ENCODE measurements at places on chromosomes 6 and 20. TPM values are rescaled to one million over a fixed set of nuclear protein-coding genes. Genes with fewer than 3 reads are reported as not detected.
A peak's percentile ranks its signal among the peaks of the same experiment; 100 is the strongest.

GRCh38 chr6:16421462-16421960, 183.1 kb downstream of the GMPR start:
- H3K27ac ChIP-seq = no peak overlapping the region
- H3K27me3 ChIP-seq = peaks cover 32% of the 10 kb centered on the region
- H3K36me3 ChIP-seq = no peaks in the 10 kb centered on the region
- H3K4me3 ChIP-seq = no peak overlapping the region
- H3K4me1 ChIP-seq = no peaks in the 10 kb centered on the region
- DNase-seq = no peak

GRCh38 chr6:3368685-3369084, 88.2 kb downstream of the SLC22A23 start:
- no peak overlapping the region for H3K4me3 ChIP-seq
- no peak overlapping the region for H3K27ac ChIP-seq
- H3K27me3 ChIP-seq = no peaks in the 10 kb centered on the region
- H3K4me1 ChIP-seq = peaks cover 6% of the 10 kb centered on the region
- DNase-seq = no peak

GRCh38 chr6:154448448-154449096, 61.9 kb downstream of the CNKSR3 start:
- no peaks in the 10 kb centered on the region for H3K27me3 ChIP-seq
- H3K4me1 ChIP-seq = peaks cover 5% of the 10 kb centered on the region
- H3K27ac ChIP-seq = no peak overlapping the region
- no peak overlapping the region for H3K4me3 ChIP-seq

- H3K4me3 ChIP-seq = no peak overlapping the region
- H3K4me1 ChIP-seq = no peaks in the 10 kb centered on the region
- no peaks in the 10 kb centered on the region for H3K27me3 ChIP-seq
- peaks cover 38% of the 10 kb centered on the region for H3K36me3 ChIP-seq
- no peak overlapping the region for H3K27ac ChIP-seq
Measured at GRCh38 chr20:24981282-24981681, 11.3 kb downstream of the APMAP start.

DNA sequence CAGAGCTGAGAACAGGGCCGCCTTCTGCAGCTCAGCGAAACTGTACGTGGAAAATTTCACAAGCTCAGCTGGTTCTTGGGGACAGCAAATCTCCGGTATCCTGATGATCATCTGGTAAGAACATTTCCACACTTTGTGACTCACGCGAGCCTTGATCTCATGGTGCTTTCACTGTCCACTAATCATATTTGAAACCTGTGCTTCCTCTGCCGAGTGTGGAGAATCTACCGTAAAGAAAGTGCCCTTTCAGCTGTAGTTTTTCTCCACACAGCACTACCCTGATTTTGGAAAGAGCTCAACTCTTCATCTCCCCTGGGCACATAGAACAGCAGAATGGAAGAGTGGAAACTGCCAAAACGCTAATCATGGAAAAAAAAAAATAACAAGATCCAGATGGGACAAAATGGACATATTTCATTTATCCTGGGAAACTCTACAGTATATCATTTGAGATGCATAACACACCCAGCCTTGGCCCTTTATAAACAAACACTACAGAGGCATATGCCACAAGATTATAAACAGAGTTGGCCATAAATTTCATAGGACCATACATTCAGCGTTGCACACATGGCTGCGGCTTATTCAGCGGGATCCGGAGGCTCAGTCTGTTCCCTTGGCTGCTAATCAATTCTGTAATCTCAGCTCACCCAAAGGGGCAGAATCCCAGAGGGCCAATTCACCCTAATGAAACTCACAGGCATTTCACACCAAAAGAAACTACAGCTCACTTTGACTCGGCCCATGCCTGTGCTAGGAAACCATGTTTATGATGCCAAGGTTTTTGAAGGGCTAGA, 434.5 kb downstream of the HDGFL1 start:
- H3K27ac ChIP-seq = no peak overlapping the region
- no peaks in the 10 kb centered on the region for H3K27me3 ChIP-seq
- no peaks in the 10 kb centered on the region for H3K4me1 ChIP-seq
- no peak for DNase-seq
- H3K4me3 ChIP-seq = no peak overlapping the region

DNA sequence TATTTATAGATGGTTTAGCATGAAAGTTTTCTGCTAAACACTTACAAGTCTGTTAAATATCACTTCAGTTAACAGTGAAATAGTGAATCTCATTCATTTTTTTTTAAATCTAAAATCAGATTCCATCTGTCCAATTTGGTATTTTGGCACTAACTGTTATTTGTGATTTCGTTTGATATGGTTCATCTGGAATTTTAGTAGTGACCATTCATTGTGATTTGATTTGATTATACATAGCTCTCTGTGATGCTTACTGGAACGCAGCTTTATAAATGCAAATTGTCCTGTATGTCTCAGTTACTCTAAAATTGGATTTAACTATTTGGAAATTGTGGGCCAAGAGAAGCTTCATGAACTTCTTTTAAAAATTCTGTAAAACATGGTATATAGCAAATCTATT, 571.5 kb downstream of the EYS start:
- H3K27ac ChIP-seq = no peak overlapping the region
- DNase-seq = no peak

- DNase-seq = peak; percentile 62
- H3K27me3 ChIP-seq = no peaks in the 10 kb centered on the region
- H3K4me3 ChIP-seq = peak overlapping the region; percentile 99
- H3K27ac ChIP-seq = peak overlapping the region; percentile 99
Measured at GRCh38 chr20:63955281-63955826, 862 bp downstream of the UCKL1 start.

DNA sequence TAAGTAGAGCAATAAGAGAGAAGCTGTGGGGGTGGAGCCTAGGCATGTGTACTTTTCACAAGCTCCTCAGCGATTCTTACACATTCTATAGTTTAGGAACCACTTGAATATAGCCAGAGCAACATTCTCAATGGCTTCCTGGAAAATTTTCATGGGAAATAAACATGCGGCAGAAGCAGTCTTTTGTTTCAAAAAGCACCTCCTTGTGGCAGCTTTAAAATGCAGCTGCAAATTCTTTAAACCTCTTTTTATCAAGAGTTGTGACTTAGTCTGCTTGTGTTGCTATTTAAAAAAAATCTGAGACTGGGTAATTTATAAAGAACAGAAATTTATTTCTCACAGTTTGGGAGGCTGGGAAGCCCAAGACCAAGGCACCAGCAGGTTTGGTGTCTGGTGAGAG, 23.8 kb downstream of the NKX2-2 start:
- no peaks in the 10 kb centered on the region for H3K4me1 ChIP-seq
- H3K27me3 ChIP-seq = no peaks in the 10 kb centered on the region
- no peak for DNase-seq
- H3K36me3 ChIP-seq = no peaks in the 10 kb centered on the region
- no peak overlapping the region for H3K4me3 ChIP-seq
- H3K27ac ChIP-seq = no peak overlapping the region

DNA sequence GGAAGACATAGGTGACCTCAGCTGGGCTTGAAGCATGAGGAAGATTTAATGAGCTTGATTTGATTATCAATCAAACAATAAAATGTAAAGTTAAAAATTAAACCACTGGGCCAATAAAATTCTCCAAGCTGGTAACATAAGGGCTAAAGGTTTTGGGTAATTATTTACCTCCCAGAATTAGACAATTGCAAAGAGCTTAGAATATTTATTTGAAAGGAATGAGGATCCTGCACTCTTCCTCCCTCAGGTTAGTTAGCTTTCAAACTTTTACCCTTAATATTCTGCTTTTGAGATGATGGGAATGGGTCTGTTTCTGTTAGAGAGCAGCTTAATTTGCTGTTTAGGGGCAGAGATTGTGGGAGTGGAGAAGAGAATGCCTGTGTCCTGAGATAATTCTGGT, at the start of gene SLC17A4:
TSS of gene SLC17A4 (plus strand) at position 208 of the 400 bp plus-strand sequence. CDS start 7,221 bp downstream, outside the sequence.
- DNase-seq = no peak
- no peak within 1 kb of the TSS for H3K27ac ChIP-seq
- peaks cover 15% of the 10 kb centered on the region for H3K27me3 ChIP-seq
- H3K4me3 ChIP-seq = no peak within 1 kb of the TSS
- H3K4me1 ChIP-seq = no peaks in the 10 kb centered on the region

- no peaks in the 10 kb centered on the region for H3K27me3 ChIP-seq
- DNase-seq = no peak
Measured at GRCh38 chr20:47237715-47238114, 118.8 kb downstream of the ZMYND8 start.

- H3K36me3 ChIP-seq = no peaks in the 10 kb centered on the region
- no peak overlapping the region for H3K27ac ChIP-seq
- no peak for DNase-seq
- 0 out of 3 replicates have a peak, but pooled peaks cover 2% of the 10 kb centered on the region for H3K27me3 ChIP-seq
- H3K4me3 ChIP-seq = no peak overlapping the region
- H3K4me1 ChIP-seq = no peaks in the 10 kb centered on the region
Measured at GRCh38 chr6:45952546-45952945, 63.1 kb downstream of the CLIC5 start.

GRCh38 chr20:58243653-58244410, 15.4 kb upstream of the ANKRD60 start:
- H3K36me3 ChIP-seq = peaks cover 22% of the 10 kb centered on the region
- DNase-seq = no peak
- no peaks in the 10 kb centered on the region for H3K27me3 ChIP-seq
- H3K4me1 ChIP-seq = no peaks in the 10 kb centered on the region

DNA sequence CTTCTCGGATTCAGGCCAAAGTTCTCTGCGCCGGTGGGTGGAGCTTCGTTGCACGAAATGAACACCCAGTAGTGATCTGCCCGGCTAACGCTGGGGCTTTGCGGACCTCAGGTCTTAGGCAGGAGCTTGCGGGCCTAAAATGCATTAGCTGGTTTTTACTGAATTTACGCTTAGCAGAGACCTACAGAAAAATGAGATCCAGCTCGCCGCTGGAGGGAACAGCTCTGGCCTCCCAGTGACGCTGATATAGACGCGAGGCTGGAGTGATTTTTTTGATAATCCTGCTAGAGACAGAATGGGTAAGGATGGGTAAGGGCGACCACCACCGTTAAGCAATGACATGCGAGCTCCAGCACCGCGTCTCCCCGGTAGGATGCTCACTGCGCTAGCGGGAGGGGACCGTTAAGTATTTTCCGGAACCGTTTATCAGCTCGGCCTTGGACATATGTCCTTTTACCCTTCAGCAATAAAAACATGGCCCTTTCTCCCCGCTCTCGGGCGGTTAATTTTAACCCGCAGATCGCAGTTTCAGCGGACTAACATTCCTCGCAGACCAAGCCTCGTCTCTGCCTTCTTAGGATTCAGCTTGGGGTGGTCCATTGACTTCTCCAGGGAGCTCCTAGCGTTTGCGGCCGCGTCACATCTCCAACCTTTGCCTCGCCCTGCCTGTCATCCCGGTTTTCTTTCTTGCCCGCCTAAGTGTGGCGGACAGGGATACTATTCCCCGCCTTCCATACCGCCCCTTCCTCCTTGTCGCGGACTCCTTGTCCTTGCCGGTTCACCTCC, 109.3 kb downstream of the GPX5 start:
- H3K4me3 ChIP-seq = no peak overlapping the region
- H3K27me3 ChIP-seq = no peaks in the 10 kb centered on the region
- DNase-seq = no peak
- no peaks in the 10 kb centered on the region for H3K4me1 ChIP-seq

DNA sequence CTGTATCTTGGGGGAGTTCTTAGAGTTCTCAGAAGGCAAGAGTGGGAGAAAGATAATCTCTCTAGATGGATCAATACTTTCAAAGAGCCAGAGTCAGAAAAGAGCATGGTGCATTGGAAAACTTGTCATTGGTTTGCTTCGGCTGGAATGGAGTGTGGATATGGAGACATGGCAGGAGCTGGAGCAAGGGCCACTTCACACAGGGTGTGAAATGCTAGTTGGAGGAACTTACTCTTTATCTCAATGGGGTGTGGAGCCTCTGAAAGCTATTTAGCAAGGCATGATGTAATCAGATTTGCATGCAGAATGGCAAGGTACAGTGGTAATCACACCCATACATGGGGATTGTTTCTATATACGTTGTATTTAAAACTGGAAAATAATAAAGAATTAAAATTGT, 31.5 kb upstream of the PAQR8 start:
- peak; percentile 29 for DNase-seq
- no peaks in the 10 kb centered on the region for H3K27me3 ChIP-seq
- no peak overlapping the region for H3K27ac ChIP-seq
- peaks cover 22% of the 10 kb centered on the region for H3K4me1 ChIP-seq
- no peaks in the 10 kb centered on the region for H3K36me3 ChIP-seq

GRCh38 chr6:96491926-96492325, 29.7 kb upstream of the UFL1 start:
- H3K27ac ChIP-seq = no peak overlapping the region
- no peak overlapping the region for H3K4me3 ChIP-seq
- no peaks in the 10 kb centered on the region for H3K4me1 ChIP-seq
- H3K27me3 ChIP-seq = no peaks in the 10 kb centered on the region
- no peaks in the 10 kb centered on the region for H3K36me3 ChIP-seq

GRCh38 chr20:46330072-46330763, 21.9 kb upstream of the CDH22 start:
- H3K27ac ChIP-seq = no peak overlapping the region
- peaks cover 19% of the 10 kb centered on the region for H3K4me1 ChIP-seq
- H3K4me3 ChIP-seq = no peak overlapping the region
- no peaks in the 10 kb centered on the region for H3K36me3 ChIP-seq
- no peak for DNase-seq

DNA sequence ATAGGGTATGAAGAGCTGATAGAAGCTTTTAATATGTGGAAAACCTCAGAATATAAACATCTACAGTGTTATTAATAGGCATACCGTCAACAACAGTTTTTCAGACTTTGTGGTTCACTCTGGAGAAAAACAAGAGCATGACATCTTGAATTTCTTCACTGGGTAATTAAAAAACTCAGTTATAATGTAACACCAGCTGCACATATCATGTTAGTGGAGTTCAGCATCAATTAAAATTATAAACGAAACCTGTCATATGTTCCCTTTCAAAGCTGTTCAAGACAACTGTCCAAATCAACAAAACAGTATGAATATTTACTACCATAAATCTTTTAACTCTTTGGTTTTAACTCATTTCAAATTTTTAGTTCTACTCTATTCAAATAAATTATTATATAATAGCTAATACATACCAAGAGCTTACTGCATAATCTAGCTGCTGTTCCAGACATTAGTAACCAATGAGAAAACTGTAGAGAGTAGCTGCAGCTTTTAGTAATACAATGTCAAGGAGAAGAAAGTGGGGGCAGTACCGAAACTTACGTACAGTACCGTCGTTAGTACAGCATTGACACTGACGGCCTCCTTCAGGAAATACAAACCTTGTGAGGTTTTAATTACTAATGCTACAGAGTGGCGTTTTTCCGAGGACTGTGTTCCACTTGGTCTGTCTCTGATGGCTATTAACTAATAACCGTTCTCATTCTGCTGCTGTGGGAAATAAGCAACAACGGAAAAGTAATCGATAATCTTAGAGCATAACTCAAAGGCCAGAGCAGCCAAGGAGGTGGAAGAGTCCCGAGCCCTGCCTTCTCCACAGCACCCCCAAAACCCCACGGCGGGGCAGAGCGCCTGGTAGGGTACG, 532 bp upstream of the PM20D2 start:
- H3K27me3 ChIP-seq = peaks cover 9% of the 10 kb centered on the region
- no peaks in the 10 kb centered on the region for H3K36me3 ChIP-seq
- no peak for DNase-seq
- H3K4me1 ChIP-seq = peaks cover 13% of the 10 kb centered on the region
- peak overlapping the region; percentile 41 for H3K4me3 ChIP-seq
- no peak overlapping the region for H3K27ac ChIP-seq

Gene CDH22
- total RNA-seq = not detected

Gene BPIFB1
- total RNA-seq = not detected

Gene SLC22A16
- total RNA-seq = not detected

Gene ZNF311
- total RNA-seq = 7.5 TPM

Gene LCA5
- 2.2 TPM for total RNA-seq

Gene SEL1L2
- not detected for total RNA-seq

Gene ETV7
- total RNA-seq = 0.16 TPM

Gene BACH2
- total RNA-seq = 2.0 TPM

Gene BFSP1
- 0.40 TPM for total RNA-seq

Gene SLC35D3
- not detected for total RNA-seq

Gene KIFC1
- 79.2 TPM for total RNA-seq

Gene PRDM13
- total RNA-seq = not detected

Gene HDGFL1
- 0.38 TPM for total RNA-seq

Gene SGK2
- total RNA-seq = 0.20 TPM

Gene MAFB
- 0.04 TPM for total RNA-seq
